ENCODE measurements at places on chromosomes 5 and 9.

GRCh38 chr5:116553366-116553765, 21.3 kb downstream of the SEMA6A start:
- no peak for DNase-seq

DNA sequence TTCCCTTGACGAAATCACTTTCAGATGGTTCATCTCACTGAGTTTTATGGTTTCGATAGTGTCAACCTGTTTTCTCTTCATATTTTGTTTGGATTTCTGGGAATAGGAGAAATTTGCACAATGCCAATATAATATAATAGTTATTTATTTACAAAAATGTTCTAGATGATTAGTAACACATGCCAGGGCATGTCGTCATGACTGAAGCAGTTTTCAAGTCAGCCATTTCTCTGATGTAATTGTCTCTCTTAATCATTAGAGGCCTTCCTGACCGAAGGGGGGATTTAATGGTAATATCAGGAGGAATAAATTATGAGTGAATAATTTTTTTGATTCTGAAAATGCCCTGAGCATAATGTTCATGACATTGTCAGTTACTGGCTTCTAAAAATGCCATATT, 246.5 kb upstream of the ATP10B start:
- DNase-seq, result no peak

DNA sequence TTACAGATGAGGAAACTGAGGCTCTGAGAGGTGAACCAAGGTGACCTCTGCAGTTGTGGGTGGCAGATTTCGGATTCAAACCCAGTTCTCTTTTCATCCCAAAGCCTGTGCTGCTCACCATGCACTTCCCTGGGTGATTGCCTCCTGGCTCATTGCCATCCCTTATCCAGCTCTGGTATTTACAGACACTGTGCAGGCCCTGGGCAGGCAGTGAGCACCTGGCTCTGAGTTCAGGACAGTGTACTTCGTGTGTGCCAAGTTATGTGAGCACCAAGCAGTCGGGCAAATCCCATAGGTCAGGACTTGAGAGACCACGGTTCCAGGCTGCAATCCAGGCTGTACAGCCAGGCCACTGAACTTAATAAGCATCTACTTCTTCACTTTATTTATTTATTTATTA, 1.4 kb downstream of the LRSAM1 start:
- no peak for DNase-seq

DNA sequence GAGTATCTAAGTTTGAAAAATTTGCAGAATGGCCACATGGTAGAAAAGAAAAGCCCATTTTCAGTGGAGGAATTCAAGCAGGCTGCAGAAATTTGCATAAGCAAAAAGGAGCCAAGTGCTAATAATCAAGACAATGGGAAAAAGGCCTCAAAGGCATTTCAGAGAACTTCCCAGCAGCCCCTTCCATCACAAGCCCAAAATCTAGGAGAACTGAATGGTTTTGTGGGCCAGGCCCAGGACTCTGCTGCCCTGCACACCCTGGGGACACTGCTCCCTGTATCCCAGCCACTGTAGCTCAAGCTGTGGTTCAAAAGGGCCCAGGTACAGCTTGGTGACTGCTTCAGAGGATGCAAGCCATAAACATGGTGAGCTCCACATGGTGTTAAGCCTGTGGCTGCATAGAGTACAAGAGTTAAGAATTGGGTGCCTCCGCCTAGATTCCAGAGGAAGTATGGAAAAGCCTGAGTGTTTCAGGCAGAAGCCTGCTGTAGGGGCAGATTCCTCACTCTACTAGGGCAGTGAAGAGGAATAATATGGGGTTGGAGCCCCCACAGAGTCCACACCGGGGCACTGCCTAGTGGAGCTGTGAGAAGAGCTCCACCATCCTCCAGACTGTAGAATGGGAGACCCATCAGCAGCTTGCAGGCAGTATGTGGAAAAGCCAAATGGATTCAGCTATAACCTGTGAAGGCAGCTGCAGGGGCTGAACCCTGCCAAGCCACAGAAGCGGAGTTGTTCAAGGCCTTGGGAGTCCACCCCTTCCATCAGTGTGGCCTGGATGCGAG, 720.7 kb upstream of the CTNND2 start:
- DNase-seq, result no peak

DNA sequence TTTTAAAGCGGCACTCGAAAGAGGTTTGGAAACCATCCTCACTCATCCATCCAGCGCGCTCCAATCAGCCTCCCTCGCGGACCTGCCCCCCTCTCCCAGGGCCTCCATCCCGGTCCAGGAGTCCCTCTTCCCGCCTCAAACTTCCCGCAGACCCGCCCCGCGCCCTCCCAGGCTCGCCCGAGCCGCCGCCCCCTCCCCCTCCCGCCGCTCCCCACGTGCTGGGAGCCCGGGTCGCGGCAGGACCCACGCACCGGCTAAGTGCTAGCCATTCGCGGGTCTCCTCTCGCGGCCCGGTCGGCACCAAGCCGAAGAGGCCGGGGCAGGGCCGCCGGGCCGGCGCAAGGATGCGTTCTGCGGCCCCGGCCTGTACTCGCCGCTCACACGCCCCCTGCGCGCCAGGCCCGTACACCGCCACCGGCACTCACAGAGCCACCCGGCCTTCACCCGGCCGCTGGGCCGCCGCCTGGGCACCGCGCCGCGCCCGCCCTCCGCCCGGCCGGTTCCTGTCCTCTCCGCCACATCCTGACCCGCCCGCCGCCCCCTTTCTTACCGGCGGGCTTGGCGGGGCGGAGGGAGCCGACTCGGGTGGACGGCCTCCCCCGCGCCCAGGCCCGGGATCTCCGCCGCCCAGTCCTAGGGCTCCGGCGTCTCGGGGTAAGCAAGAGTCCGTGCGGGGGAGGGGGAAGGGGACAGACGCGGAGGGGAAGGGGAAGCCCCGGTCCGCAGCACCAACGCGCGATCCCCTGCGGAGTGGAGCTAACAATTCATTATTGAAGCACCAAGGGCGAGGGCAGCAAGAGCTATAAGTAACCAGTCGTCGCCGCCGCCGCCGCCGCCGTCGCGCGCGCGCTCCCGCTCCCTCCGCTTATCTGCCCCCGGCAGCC, 576 bp downstream of the CHD1 start:
- no peak for DNase-seq

DNA sequence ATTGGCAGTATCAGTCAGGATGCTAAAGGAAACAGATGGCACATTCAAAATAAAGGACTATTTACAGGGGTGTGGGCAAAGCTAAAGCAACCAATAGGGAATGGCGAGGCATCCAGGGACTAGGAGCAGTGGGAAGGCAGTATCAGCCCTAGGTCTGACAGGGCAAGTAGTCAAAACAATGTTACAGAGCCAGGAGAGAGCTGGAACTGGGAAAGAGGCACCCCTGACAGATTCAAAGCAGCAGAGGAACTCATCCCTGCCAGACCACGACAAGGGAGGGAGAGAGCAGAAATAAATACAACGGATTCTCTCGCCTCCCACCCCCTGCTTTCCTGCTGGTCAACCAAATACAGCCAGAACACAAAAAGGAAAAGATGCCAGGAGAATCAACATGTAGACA, 371.5 kb downstream of the NR2F1-AS1 start:
- no peak for DNase-seq

DNA sequence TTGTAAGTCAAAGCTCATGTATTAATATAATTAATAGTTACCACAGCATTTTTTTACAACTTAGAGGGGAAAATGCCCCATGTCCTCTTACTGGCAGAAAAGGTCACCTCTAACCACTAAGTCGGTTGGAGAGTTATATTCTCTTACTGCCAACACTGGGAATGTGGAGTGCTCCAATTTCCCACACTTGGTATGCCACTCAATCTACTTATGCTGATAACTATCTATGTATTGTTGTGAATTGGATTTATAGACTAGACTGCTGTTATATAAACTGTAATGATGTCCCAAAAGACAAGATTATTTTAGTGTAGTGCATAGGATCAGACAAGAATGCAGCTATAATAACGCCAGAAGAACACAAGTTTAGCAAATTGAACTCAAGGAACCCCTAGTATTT, 2385.2 kb upstream of the C9orf72 start:
- no peak for DNase-seq

GRCh38 chr9:86507212-86507630, 153.0 kb upstream of the TUT7 start:
- DNase-seq, result no peak

GRCh38 chr5:64576250-64576649, 70.4 kb downstream of the RGS7BP start:
- no peak for DNase-seq

DNA sequence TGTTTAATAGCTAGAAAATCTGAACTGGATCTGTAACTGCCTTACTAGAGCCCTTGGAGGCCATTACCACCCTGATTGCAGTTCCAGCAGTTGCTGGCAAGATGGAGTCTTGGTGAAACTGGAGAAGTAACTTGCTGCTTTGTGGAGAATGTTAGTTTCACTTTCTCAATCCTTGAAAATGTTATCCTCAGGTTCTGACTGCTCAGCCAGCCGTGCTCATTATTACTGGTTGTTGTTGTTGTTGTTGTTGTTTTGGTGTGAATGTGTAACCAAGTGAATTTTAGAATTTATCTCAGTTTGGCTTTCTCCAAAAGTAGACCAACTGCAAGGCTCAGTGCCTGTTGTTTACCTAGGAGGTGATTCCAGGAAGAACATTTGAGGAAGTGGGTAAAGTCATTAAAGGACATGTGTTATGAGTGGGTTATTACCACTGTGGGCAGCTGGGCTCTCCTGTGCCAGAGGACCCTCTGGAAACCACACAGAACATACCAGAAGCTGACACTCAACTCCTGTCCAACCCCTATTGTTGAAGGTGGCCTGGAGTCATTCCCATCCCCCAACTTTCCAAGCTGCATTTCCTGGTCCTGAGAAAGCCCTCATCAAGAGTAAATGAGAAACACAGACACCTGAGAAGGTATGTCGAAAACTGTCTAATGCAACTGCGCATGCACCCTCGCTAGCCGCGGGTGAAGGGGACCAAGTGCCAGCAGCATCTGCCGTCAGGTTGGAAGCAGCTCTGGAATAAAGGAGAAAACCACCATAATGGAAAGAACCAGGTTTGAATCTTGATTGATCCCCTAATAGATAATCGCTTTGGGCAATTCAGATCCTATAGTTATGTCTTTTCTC, 111.6 kb downstream of the CMYA5 start:
- DNase-seq, result no peak

GRCh38 chr9:112884101-112884500, 6.6 kb downstream of the SLC46A2 start:
- no peak for DNase-seq

DNA sequence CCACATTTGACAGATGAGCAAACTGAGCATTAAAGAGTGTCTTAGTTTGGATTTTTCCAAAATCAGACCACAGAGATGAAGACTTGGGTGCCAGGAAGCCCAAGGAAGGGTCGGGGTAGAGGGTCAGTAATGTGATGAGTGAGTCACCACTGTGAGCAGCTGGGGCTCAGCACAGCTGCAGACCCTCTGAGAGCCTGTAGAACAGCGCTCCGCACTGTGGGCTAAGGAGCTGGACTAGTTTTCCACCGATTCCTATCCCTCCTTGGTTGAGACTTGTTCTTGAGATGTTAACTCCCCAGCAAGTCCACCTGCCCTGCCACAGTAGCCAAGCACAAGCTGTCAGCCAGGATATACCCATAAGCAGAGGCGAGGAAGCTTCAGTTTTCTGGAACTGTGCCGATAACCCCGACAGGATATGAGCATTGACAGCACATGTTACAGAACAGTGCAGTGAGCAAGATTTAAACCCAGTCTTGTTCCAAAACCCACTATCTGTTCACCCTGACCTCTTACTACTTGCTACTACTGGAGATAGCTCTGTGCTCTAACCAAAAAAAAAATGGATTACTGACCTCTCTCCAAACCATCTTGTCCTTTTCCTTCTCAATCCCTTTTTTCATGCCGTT, 31.8 kb downstream of the EGFLAM start:
- DNase-seq, result no peak

DNA sequence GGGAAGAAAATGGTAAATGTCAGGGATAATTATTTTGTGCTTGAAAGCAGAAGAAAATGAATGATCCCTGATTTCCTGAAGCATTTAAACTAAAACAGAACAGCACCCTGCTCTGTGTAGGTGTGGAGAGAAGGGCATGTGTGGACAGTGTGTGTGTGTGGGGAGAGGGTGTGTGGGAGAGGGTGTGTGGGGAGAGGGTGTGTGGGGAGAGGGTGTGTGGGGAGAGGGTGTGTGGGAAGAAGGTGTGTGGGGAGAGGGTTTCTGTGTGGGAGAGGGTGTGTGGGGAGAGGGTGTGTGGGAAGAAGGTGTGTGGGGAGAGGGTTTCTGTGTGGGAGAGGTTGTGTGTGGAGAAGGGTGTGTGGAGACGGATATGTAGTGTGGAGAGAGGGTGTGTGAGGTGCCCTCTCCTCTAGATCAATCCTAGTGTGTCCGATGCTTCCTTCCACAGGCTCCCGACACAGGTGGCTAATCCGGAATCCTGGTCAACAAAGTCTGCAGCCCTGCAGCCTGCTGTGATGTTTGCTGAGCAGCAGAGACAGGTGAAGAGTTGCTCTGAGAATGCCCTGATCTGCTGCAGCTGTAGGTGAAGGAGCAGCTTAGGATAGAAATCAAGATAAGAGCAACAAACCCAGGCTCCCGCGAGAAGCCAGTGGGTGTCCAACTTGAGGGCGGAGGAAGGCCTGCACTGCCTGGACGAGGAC, 15.5 kb downstream of the IRX4 start:
- no peak for DNase-seq

- DNase-seq, result no peak
Measured at GRCh38 chr5:74199005-74199404, 441.5 kb downstream of the ENC1 start.

- no peak for DNase-seq
Measured at GRCh38 chr9:133874060-133874657, 118.0 kb downstream of the VAV2 start.

GRCh38 chr9:33139421-33140228, 27.5 kb downstream of the B4GALT1 start:
- DNase-seq, result no peak

DNA sequence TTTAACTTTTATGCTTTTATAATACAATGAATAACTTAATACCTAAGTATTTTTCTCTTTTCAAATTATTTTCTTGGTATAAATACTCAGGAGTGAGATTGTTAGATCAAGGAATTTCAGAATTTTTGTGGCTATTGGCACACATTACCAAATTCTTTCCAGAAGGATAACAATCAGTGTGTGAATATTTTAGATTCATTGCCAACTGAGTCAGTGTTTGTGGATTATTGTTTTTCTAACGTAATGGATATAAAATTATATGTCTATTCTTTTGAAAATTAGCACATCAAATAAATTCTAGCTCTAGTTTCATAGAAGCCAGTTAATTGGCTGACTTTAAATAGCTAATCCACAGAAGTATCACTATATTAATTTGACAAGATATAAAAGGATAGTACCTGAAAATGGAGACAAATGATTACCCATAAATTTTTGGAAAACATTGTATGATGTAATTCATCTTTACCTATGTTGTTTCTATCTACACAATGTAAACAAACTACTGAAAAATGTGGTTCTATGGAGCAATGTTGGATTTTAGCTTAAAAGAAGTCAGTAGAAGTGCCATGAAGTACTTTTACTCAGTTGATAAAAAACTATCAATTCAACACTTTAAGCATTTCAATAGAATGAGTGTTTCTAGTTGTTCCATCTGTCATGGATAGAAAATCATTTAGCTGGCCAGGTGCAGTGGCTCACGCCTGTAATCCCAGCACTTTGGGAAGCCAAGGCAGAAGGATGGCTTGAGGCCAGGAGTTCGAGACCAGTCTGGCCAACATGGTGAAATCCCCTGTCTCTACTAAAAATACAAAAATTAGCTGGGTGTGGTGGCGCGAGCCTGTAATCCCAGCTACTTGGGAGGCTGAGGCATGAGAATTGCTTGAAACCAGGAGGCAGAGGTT, 185.1 kb downstream of the ADAMTSL1 start:
- no peak for DNase-seq

All from D721Med (cell line).